ENCODE measurements at places on chromosomes 13 and 19. TPM values are rescaled to one million over a fixed set of nuclear protein-coding genes. Genes with fewer than 3 reads are reported as not detected.

Gene LGALS4
- 1.8 TPM for total RNA-seq

Gene ZNF440
- total RNA-seq: 15.2 TPM

Gene EDNRB
- total RNA-seq: not detected

Gene CASP14
- not detected for total RNA-seq

Gene ARRDC2
- total RNA-seq: 34.2 TPM

Gene ZNF221
- 1.9 TPM for total RNA-seq

Gene SLC35E1
- total RNA-seq: 61.9 TPM

Gene ARID3A
- 27.7 TPM for total RNA-seq

Gene MATK
- 44.0 TPM for total RNA-seq

Gene KCNJ14
- 1.5 TPM for total RNA-seq

Gene SMIM7
- 51.5 TPM for total RNA-seq

Gene PCP2
- total RNA-seq: 1.0 TPM

Gene ZNF382
- total RNA-seq: 13.3 TPM

Gene YJEFN3
- 10.0 TPM for total RNA-seq

Gene SHANK1
- total RNA-seq: not detected

Gene KLK12
- total RNA-seq: not detected

Gene LACC1
- total RNA-seq: 1.4 TPM

Gene SYT5
- total RNA-seq: 0.47 TPM

Gene CYSLTR2
- total RNA-seq: 2.9 TPM

Gene NRTN
- not detected for total RNA-seq

Gene MADCAM1
- 0.39 TPM for total RNA-seq

Gene ZNF428
- 29.9 TPM for total RNA-seq

Gene CUL4A
- total RNA-seq: 65.9 TPM

Gene TNFSF9
- 1.5 TPM for total RNA-seq

Gene ZSCAN1
- total RNA-seq: not detected

Gene DACH1
- not detected for total RNA-seq

Gene ZFR2
- 0.24 TPM for total RNA-seq

Gene RAVER1
- 91.7 TPM for total RNA-seq

Gene C19orf33
- not detected for total RNA-seq

Gene ZNF98
- total RNA-seq: not detected

Data from activated CD8-positive, alpha-beta T cell treated with anti-CD3 and anti-CD28 coated beads, Interleukin-2, amount 10 ng/mL, durations not matched to agents 7 days and 5 days (primary cell).